ENCODE measurements at places on chromosomes 12 and 14. TPM values are rescaled to one million over a fixed set of nuclear protein-coding genes. Genes with fewer than 3 reads are reported as not detected.

KCNJ8 gene
- 28.8 TPM for total RNA-seq

GPRC5D gene
- 0.24 TPM for total RNA-seq

KRT74 gene
- not detected for total RNA-seq

GLIPR1L1 gene
- not detected for total RNA-seq

DNA sequence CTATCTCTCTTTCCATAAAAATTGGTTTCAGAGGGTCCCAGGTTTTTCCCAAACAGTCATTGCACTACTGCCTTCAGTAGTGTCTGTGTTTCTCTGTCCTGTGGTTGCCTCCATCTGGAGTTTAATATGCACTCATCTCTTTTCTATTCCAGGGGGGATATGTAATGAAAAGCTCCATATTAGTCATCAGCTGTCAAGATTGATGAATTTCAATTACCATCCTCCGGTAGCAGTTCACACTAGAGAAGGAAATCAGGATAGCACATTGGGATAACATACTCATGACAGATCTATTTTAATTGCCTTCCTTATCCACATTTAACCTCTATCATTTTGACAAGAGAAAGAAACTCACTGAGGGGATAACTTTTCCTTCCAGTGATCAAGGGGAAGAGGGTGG lies 589.0 kb upstream of the SEL1L start:
- DNase-seq, result no peak
- no peaks in the 10 kb centered on the region for H3K27me3 ChIP-seq
- no peak overlapping the region for H3K4me3 ChIP-seq
- H3K4me1 ChIP-seq, result no peaks in the 10 kb centered on the region

GRCh38 chr14:22509751-22510300 lies 79.2 kb downstream of the DAD1 start:
- H3K27me3 ChIP-seq, result no peaks in the 10 kb centered on the region
- no peaks in the 10 kb centered on the region for H3K4me1 ChIP-seq
- no peaks in the 10 kb centered on the region for H3K36me3 ChIP-seq
- H3K27ac ChIP-seq, result no peak overlapping the region
- H3K4me3 ChIP-seq, result no peak overlapping the region
- no peak for DNase-seq

GRCh38 chr12:114710151-114710550 lies 26.2 kb upstream of the TBX3 start:
- no peak overlapping the region for H3K27ac ChIP-seq
- no peak overlapping the region for H3K4me3 ChIP-seq
- H3K4me1 ChIP-seq, result no peaks in the 10 kb centered on the region
- no peaks in the 10 kb centered on the region for H3K27me3 ChIP-seq
- no peaks in the 10 kb centered on the region for H3K36me3 ChIP-seq
- no peak for DNase-seq

DNA sequence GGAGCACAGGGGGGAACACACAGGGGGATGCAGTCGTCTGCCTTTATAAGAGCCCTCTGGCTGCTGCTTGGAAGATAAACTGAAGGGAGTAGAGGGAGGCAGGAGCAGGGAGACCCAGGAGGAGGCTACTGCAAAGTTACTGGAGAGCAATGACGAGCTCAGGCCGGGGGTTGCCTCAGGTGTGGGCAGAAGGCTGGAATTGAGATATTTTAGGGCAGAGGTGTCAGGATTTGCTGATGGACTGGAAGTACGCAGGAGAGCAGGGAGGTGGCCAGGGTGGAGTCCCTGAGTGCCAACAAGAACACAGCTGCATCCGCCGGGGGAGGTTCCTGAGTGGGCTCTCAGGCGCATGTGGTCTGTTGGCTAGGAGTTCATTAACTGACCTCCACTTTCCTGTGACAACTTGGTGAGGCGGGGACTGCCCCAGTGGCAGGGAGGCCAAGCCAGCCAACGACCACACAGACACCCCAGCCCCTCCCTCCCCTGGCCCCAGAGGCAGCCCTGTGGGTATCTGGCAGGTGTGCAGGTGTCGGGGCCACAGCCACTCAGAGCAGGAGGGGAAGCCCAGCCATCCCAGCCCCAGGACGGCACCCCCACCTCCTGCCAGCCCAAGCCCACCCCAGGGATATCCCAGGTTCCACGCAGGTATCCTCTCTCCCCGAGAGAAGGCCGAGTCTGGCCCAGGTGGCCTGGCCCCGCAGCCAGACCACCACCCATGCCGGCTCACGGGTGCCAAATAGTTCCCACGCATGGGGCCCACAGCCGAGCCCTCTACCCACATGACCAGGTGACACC lies 85.4 kb downstream of the NCOR2 start:
- no peaks in the 10 kb centered on the region for H3K27me3 ChIP-seq
- H3K4me3 ChIP-seq, result no peak overlapping the region
- no peak overlapping the region for H3K27ac ChIP-seq

GRCh38 chr14:105851716-105852377 lies 325.5 kb downstream of the TMEM121 start:
- no peak overlapping the region for H3K4me3 ChIP-seq
- no peaks in the 10 kb centered on the region for H3K4me1 ChIP-seq
- no peaks in the 10 kb centered on the region for H3K36me3 ChIP-seq
- no peak overlapping the region for H3K27ac ChIP-seq
- no peak for DNase-seq

DNA sequence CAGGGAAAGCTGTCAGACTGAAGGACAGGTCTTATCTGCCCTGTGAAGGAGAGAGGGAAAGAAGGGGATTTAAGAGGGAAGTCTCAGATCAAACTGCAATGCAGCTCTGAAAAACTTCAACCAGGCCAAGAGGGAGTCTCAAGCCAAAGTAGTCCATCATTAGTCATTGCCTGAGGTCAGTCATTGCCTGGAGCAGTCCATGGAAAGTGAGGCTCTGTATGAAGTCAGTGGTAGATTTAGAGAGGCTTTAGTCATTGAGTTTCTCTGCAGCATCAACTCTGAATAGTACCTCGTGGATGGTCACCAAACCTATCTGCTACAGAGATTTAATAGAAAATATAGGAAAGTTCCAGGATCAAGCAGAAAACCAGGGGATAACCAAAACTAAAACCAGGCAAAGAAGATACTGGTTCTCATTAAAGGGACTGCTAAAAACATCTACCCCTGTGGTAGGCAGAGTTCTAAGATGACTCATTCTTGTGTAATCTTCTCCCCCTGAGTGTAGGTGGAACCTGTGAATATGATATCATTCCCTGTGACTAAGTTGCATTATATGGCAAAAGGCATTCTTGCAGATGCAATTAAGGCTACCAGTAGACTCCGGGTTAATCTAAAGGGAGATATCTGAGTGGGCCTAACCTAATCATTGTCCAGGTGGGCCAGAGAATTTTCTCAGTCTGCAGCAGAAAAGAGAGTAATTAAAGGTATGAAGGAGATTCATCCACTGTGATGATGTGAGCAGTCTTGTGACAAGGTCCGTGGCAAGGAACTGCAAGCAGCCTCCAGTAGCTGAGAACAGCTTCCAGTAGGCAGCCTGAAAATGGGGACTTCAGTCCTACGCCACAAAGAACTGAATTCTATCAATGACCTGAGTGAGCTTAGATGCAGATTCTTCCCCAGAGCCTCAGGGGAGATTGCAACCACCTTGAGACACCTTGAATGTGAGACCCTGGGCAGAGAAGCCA lies 123.1 kb downstream of the GALC start:
- H3K4me3 ChIP-seq, result no peak overlapping the region
- no peaks in the 10 kb centered on the region for H3K27me3 ChIP-seq
- H3K36me3 ChIP-seq, result no peaks in the 10 kb centered on the region
- no peak for DNase-seq

DNA sequence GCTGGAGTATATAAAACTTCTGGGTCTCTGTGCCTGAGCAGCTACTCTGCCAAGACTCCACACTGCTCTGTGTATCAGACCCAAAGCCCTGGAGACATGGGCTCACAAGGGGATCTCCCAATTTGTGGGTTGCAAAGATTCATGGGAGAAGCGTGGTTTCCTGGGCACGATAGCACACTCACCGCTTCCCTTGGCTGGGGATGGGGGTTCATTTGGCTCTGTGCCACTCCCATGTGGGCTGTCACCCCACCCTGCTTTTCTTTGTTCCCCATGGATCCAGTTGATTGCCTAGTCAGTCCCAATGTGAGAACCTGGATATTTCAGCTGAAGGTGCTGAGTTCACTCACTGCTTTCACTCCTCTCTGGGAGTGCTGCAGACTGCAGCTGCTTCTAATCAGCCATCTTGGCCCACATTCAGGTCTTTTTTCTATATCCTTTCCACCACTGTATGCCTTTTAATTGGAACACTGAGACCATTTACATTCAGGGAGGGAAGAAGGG lies 40.0 kb upstream of the PCNX4 start:
- H3K27me3 ChIP-seq, result no peaks in the 10 kb centered on the region
- no peak overlapping the region for H3K4me3 ChIP-seq
- H3K4me1 ChIP-seq, result no peaks in the 10 kb centered on the region
- DNase-seq, result no peak
- H3K36me3 ChIP-seq, result no peaks in the 10 kb centered on the region

- peak overlapping the region; percentile 79 for H3K4me3 ChIP-seq
- H3K4me1 ChIP-seq, result peaks cover 14% of the 10 kb centered on the region
Observed at GRCh38 chr12:751192-751998, 984 bp upstream of the WNK1 start.

- H3K4me1 ChIP-seq, result no peaks in the 10 kb centered on the region
- no peak overlapping the region for H3K27ac ChIP-seq
- no peaks in the 10 kb centered on the region for H3K36me3 ChIP-seq
- no peak for DNase-seq
Observed at GRCh38 chr12:56434828-56435227, 14.4 kb downstream of the TIMELESS start.

DNA sequence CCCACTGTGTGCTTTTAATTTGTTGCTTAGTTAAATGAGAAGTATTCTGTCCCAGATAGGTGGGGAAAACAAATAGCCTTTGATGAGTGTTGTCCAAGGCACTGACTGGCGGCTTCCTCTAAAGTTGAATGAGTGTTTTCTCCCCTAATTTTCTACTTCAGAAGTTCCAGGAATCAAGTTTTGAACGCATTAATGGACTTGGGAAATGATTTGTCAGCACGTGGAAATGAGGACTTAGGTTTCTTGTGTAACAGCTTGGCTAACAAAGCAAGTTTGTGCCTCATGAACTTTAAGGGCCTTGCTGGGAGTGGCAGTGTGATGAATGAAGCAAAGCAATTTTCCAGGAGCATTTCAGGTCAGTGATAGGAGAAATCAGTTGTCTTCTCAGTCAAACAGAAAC lies 56.9 kb downstream of the LIN52 start:
- H3K27ac ChIP-seq, result no peak overlapping the region
- no peak overlapping the region for H3K4me3 ChIP-seq
- no peak for DNase-seq
- no peaks in the 10 kb centered on the region for H3K4me1 ChIP-seq

GRCh38 chr12:109296431-109296830 lies 12.7 kb downstream of the FOXN4 start:
- H3K27ac ChIP-seq, result no peak overlapping the region
- no peak for DNase-seq
- H3K4me1 ChIP-seq, result no peaks in the 10 kb centered on the region
- H3K4me3 ChIP-seq, result no peak overlapping the region
- H3K36me3 ChIP-seq, result no peaks in the 10 kb centered on the region

Measured in pancreas (tissue), 10 donors.